Stimulated activated CD4-positive, alpha-beta T cell treated with anti-CD3 and anti-CD28 coated beads, Interleukin-2, amount 100 ng/mL, for 4 hours (primary cell): ENCODE measurements at places on chromosomes 11 and 22.

DNA sequence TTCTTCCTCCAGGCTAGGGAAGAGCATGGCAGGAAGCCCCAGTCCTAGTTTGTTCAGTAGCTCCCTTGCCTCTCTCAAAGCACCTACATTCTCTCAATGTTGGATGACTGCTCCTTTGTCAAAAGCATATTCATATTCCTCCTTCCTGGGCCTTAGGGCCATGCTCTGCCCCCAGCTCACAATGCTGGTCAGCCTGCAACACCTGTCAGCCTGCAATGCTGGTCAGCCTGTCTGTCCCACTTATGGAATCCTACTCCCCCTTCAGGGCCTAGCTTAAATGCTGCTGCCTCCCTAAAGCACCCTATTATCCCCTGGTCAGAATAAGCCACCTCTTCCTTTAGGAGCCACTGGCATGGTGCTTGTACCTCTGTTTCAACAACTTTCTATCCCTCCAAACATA lies 45.2 kb downstream of the SERGEF start:
- no peak for DNase-seq

DNA sequence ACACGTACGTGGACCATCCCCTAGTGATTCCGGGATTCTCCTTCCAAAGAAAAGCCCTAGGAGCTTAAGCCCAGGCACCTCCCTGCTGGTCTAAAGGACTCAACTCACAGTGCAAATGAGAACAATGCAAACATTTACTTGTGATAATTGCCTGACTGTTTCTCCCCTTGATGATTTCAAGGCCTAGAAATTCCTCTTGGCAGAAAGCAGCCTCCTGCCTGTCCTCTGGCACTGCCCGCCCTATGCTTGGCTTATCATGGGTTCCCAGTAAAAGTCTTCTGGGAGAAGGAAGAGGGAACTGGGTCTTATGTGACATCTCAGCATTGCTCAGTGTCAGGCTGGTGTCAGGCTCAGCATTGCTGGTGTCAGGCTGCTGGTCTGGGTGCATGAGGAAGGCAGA lies 351.8 kb downstream of the SHANK2 start:
- no peak for DNase-seq

DNA sequence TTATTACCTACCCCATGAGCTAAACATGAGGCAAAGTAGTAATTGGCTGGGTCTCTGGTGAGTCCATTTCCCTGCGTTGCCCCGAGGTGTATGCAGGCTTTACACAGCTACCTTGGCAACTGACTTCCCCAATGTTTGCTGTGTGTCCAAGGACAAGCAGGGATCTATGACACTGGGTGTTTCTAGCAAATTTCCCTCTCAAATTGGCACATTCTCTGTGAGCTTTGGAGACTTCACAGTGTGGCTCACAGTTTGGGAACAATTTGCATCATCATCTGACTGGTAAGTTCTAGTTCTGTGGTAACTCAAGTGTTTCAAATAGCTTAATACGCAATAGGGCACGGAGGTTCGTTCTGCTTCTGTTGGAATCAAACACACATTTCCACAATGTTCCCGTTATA lies 12.5 kb downstream of the NNMT start:
- no peak for DNase-seq

GRCh38 chr11:121497176-121497998 lies 44.6 kb upstream of the SORL1-AS1 start:
- no peak for DNase-seq

DNA sequence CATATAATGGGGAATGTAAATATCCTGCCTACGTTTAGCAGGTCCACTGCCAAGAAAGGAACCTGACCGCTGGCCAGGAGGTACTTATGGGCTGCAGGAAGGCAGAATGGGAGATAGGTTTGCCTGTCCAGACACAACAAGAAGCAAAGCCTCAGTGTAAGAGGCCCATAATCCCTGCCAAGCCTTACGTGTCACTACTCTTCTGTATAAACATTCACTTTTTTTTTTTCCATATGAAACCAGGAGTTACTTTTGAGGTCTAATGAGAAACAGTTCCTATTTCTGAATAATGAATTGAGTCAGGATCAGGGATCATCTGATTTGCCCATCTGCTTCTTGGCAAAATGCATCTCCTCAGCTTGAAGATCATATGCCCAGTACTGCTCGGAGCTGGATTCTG lies 230.2 kb downstream of the NTM start:
- DNase-seq: no peak

DNA sequence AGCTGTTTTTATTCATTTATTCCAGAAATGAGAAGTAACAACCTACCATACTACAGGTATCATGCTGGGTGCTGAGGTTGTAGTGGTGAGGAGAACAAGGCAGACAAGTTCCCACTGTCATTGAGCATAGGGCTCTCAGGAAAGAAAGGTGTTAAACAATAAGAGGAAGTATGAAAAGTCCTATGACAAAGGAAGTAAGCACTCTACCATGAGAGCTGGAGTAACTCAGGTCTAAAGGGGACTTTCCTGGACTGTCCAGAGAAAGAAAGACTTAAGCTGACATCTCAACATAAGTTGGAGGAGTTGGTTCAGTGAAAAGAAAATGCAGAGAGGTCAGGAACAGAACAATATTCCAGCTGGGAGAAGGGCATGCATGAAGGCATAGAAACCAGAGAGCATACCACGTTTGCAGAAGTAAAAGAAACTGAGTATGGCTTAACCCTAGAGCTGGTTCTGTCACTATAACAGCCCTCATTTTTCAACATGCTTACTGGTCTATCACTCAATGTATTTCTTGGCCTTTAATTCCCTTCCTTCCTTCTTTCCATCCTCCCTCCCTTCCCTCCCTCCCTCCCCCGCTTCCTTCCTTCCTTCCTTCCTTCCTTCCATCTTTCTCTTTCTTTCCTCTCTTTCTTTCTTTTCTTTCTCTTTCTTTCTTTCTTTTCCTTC lies 137.8 kb upstream of the BDNF start:
- no peak for DNase-seq
